ENCODE measurements at places on chromosomes 16 and 17.

DNA sequence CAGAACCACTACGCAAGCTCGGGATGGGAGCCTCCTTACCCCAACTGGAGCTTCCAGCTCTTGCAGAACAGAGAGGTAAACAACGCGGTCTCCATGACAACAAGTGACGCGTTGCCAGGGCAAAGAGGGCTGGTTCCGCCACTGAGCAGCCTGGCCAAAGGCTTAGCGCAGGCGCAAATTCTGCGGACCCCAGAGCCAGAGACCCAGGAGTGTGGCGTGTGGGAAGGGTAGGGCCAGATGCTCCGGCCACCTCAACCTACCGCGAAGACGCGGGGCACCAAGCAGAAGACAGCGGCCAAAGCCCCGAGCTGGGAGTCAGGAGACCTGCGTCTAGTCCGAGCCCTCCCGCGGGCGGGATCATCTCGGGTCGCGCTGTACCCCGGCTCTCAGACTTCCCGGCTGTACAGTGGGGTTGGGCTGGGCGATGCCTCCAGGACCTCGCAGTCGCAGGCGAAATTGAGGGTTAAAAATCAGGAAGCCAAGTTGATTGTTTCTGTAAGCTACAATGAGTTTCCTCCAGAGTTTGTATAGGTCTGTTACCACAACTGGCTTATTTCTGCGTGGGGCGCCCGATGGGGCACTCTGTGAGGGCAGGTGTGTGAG, at the start of gene TEKT1:
TSS of gene TEKT1 (minus strand) at position 69 of the 603 bp plus-strand sequence. CDS start 1,353 bp downstream, outside the sequence.
- peak; percentile 60 for DNase-seq

DNA sequence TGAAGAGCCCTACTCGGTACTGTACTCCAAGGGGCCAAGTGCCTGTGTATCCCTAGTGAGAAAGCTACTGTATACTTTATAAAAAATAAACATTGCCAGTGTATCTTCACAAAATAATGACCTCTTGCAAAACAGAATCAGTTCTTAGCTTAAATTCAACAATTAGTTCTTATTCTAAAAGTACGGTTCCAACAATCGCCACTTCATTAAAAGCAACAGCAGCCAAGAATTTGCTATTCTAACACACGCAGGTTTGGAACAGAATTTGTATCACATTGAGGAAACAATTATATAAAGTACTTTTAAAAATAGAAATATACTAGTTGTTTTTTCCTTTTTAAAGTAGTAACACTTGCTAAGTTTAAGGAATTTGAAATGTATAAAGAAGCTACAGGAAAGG, 48.5 kb downstream of the CEP95 start:
- DNase-seq: no peak

- DNase-seq: no peak
Observed at GRCh38 chr16:85072076-85072860, 40.0 kb downstream of the CIBAR2 start.

DNA sequence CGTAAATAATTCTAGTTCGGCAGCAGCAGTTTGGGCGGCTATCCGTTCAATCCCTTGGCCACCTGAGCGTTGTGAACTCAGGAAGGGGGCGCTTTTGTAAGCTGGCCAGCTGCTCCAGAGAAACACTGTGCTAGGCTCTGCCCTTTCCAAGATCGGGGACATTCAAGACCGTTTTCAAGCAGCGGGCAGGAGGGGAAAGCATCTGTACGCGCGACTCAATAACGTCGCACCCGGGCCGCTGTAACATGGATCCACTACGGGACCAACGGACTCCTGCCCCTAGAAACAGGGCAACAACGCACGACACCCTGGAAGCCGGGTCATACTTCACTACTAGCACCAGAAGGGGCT, 463 bp downstream of the TOP2A start:
- DNase-seq: no peak

- no peak for DNase-seq
Observed at GRCh38 chr16:69619514-69619913, 53.7 kb downstream of the NFAT5 start.

GRCh38 chr16:76910931-76911330, 280.1 kb upstream of the MON1B start:
- DNase-seq: no peak

DNA sequence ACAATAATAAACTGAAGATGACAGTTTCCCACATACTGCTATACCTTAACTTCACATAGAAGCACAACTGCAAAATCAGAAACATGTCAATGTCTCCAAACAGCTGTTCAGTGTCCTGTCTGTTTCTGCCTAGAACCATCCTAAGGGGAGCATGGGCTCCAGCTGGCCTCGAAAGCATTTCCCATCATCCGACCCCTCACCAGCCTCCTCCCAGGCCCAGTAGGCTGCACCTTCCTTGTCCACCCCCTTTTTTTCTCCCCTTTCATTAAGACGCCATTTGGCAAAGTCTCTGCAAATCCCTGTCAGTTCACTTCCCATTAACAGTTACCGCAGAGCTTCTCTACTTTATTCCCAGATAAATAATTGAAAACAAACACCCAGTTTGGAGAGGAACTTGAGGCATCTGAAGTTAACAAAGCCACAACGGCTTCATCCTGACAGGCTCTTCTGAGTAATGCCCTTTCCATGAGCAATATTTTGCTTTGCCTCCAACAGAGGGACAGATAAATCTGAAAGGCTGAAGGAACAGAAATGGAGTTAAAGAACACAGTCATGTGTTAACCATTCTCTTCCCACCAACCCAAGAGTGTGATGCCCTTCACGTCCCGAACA, 65.3 kb downstream of the SLC39A11 start:
- no peak for DNase-seq

- peak; percentile 87 for DNase-seq
Observed at GRCh38 chr17:77404812-77405581, 264.2 kb downstream of the SEC14L1 start.

DNA sequence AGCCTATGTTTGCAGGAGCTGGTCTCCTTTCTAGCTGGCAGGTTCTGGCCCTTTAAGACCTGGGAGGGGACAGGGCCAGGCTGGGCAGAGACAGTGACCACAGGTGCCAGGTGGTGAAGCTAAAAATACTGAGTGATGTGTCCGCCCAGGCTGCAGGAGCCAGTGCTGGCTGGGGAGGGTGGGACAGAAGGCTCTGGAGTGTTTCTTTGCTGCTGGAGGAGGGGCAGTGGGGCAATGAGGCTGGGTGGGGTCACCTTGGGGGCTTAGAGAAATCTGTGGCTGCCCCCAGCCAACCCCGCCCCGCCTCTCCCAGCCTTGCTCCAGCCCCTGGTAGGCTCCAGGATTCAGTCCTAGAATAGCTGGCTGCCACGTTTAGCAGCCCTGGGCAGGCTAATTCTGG, 30.4 kb upstream of the SBK1 start:
- no peak for DNase-seq

- DNase-seq: no peak
Observed at GRCh38 chr16:58022601-58023371, 2.8 kb upstream of the MMP15 start.

DNA sequence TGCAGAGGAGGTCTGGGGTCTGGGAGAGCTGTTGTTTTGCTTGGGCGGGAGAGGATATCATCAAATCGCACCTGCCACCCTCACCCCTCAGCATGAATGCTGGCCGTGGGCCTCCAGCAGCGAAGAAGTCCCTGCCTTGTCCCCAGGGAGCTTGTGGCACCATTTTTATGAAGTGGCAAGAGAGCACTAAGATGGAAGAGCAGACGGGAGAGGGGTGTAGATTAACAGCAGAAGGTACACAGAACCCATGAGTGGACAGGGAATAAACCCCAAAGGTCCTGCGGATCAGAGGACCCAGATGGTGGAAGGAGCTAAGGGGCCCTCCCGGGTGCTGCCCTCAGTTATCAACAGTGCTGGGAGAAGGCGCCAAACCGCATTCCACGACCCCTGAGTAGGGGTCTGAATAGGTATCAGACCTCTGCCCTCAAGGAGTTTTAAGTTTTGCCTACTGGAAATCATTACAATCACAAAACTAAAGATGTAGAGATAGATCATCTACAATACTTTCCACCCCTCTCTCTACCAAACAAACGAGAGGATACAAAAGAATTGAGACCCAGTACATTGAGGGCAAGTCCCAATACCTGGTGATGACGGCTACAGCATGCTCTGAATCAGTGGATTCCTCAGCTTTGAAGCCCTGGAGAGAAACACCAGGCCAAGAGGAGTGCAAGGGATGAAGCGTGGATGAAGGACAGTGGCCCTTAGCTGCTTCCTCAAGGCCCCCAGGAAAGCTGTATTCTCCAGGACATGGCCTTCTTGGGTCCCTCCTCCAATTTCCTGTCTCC, 60.2 kb downstream of the CCDC182 start:
- DNase-seq: no peak

DNA sequence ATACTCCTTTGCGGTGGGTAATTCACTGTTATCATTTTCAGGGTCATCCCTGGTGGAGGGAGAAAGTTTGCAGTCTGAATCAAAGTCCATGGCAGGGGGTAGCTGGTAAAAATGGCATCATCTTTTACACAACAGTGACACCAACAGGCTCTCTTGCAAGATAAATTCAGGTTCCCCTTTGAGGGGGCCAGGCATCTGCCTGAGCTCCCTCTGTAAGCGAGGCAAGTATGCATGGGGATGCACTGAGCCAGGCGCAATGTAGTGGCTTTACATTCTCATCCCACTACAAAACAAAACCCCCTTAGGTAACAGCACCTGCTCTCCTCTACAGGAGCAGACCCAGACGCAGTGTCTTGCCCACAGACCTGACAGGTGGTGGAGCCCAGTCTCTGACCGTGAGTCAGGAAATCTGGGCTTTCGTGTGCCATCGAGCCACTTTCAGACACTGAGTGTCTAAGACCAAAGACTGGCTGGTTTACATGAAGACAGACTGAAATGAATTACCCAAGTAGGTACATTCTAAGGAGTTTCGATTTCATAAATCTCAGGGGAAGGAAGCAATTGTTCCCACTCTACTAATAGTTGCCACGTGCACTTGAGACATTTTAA, 17.7 kb downstream of the LITAFD start:
- no peak for DNase-seq

DNA sequence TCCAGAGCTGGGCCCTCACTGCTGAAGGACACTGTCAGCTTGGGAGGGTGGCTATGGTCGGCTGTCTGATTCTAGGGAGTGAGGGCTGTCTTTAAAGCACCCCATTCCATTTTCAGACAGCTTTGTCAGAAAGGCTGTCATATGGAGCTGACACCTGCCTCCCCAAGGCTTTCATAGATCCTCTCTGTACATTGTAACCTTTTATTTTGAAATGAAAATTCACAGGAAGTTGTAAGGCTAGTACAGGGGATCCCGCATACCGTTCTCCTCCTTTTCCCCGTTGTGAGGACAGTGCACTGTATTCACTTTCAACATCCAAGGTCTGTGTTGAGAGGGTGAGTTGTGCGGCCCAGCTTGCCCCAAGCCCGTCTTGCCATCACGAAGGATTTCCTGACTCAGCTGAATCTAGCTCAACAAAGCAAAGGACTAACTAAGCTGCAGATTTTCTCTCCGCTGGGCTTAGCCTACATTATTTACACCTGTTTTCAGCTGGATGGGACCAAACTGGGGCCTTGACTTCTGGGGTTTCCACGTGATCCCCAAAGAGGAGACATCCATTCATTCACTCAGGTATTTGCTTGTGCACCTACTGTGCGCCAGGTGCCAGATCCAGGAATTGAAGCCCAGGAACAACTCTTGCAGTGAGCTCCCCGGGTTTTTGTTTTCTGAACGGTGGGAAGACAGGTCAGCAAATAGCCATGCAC, 5.2 kb upstream of the TMEM235 start:
- no peak for DNase-seq

- no peak for DNase-seq
Observed at GRCh38 chr17:1241929-1242328, 28.3 kb upstream of the BHLHA9 start.

DNA sequence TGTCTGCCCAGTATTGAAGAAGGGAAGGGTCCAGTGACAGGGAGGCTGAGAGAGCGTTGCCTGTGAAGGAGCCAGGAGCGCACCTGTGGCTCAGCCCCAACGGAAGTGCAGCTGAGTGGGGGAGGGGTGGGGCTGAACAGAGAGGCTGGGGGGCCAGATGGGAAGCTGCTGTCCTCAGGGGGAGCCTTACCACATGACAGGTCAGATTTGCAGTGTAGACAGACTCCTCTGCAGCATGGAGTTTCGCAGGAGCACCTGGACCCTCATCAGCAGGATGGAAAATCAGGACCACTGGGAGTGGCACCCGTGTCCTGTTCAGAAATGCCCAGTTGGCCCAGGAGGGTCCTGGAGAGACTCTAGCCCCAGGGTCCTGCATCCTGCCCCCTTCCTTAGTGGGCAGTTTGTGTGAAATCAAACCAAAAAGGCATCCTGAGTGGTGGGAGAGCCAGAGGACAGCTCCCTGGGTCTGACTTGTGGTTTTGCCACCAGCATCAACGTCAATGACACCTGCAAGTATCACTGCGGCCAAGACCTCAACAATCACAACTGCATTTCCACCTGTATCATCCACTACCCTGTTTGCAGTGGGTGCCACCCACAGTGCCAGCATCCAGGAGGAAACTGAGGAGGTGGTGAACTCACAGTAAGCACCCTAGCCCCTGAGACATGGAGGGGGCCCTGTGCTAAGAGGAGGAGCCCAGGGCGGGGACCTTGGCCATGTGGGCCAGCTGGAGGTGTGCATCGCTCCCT, 7.8 kb downstream of the CD300A start:
- peak; percentile 69 for DNase-seq

GRCh38 chr17:77301694-77302266, 161.0 kb downstream of the SEC14L1 start:
- DNase-seq: no peak

DNA sequence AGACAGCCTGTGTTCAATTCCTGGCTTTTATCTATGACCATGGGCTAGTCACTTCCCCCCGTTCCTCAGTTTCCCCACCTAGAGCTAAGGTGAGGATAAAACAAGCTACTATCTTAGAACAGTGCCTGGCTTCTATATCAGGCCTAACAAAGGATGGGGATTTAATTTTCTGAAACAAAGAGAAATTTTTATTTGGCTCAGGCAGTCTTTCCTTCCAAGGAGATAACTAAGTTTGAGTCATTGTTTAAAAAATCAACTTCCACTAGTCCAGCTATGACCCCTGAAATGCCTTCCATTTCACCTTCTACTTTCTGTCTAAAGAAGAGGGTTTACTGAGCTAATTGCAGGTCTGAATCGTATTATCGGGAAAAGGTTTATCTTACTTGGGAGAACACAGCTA, 99.0 kb downstream of the CMIP start:
- DNase-seq: no peak

Data from activated gamma-delta T cell treated with Interleukin-2 at 50 U/mL for 16 hours (primary cell).